ENCODE measurements at places on chromosomes 4 and X.

DNA sequence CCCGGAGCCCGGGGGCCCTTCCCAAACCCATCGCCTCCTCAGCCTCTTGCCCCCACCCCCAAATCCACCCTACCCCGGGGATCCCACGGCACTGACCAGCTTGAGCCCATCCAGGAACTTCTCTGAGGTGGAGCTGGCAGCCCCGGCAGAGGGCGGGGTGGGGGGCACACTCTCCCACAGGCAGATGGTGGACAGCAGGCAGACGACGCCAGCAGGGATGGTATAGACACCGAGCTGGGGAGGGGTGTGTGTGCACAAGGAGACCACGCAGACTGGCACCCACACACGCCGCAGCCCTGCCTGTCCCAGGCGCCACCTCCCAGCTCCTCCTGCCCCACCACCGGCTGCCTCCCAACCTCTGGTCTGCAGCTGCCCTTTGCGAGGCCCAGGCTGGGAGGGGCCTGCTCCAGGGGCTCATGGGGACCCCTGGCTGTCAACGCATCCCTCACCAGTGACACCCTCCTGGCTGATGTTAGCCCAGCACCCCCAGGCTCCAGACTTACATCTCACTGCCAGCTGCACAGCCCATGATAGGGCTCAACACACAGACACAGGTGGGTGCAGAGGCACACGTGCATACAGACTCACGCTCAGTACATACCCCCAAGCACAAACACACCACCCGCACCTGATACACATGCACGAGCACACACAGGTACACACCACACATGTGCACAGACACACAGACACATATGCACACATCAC lies 4.2 kb downstream of the SLC49A3 start:
- peak; percentile 77 for DNase-seq

GRCh38 chr4:169604903-169605331 lies 7.5 kb downstream of the NEK1 start:
- DNase-seq = no peak

DNA sequence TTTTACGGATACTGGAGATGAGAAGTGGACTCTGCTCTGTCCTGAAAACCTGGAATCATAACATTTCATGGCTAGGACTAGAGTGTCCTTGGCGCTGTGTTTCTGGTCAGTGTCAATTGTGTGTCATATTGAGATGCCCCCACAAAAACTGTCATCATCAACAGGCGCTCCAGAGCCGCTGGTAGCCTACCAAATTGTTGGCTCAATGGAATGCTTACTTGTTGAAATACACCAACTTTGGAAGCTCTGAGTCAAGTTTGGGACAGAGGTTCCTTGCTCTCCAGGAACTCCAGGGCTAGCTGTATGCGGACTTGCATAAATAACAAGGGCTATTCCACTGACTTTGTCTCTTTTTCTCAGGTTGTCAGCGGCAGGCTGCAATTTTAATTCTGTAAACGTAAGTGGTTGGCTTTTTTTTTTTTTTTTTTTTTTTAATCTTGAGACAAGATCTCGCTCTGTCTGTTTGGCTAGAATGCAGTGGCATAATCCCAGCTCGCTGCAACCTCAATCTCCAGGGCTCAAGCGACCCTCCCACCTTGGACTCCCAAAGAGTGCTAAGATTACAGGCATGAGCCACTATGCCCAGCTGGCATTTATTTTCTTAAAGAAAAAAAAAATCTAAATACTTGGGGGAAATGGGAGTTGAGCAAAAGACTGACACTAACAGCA lies 871 bp upstream of the HPGD start:
- DNase-seq = no peak

DNA sequence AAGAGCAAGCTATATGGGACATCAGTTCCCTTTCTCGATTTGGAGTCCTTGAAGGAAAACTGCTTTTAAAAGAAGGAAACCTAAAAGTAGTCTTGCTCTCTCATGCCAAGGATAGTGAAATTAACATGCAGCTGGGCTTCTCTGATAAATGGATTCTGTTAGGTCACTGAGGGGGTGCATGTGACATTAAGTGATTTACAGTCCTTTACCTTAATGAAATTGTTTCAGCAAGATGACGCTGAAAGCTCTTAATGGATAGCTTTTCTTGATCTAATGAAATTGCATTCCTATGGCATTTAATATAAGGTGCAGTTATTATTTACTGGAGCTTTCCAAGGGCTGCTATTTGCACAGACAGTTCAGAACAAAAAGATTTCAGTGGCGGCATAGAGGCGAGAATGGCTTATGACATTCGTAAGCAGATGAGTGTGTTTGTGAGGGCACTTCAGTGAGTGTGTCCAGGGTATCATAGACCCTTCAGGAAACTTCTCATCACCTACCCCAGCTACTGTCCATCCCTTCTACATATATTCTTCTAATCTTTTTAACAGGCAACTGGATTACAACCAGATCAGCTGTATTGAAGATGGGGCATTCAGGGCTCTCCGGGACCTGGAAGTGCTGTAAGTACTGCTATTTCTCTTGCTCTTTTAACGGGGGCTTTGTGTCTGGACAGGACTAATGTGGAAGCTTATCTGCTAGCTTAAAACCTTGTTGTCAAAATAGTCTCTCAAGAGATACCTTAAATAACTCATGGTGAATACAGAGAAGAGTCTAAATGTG lies 219.9 kb upstream of the PACRGL start:
- DNase-seq = no peak

GRCh38 chr4:84647312-84647884 lies 64.5 kb downstream of the CDS1 start:
- DNase-seq = no peak

- no peak for DNase-seq
Measured at GRCh38 chr4:151835467-151835866, 74.7 kb upstream of the GATB start.

GRCh38 chr4:90118527-90119195 lies 8.5 kb upstream of the CCSER1 start:
- no peak for DNase-seq

DNA sequence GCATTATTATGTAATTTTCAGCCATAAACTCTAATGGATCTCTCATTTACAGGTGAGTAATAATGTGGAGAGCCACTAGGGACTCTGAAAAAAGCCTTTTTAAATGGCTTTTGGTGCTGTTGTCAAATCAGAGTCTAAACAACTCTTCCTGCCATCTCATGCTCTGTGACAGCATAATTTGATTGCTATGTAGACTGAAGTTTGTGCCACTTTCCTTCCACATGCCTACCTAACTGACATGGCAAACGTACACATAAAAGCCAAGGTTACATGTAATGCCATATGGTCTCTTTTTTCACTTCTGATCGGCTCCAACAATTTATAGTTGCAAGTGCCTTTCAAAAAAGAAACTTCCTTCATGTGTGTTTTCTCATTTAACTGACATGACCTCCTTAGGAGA lies 94.3 kb downstream of the SH2D1A start:
- DNase-seq = no peak

- DNase-seq = no peak
Measured at GRCh38 chrX:130197464-130197863, 25.7 kb downstream of the RAB33A start.

DNA sequence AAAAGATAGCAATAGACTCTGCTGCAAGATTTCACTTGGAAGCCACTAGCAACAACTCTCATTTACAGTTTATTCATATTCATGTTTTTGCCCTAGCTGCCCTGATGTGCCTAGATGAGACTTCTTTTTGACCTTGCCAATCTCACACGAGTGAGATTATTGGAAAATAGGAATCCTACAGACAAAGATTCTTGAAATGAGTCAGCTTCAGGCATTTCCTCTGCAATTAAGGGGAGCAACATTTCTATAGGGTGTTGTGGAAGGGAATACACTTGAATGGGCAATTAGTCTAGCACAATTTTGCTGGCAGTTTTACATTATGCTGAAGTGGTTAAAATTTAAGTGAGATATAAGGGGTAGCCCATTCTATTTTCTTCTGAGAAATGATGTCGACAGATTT lies 217.0 kb upstream of the FAT4 start:
- DNase-seq = no peak

DNA sequence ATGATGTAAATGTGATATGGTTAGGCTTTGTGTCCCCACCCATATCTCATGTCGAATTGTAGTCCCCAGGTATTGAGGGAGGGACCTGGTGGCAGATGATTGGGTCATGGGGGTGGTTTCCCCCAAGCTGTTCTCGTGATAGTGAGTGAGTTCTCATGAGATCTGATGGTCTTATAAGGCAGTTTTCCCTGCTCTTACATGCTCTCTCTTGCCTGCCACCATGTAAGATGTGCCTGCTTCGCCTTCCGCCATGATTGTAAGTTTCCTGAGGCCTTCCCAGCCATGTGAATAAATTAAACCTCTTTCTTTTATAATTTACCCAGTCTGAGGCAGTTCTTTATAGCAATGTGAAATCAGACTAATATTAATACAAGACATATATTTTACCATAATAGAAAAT lies 23.9 kb downstream of the BLOC1S4 start:
- DNase-seq = no peak

DNA sequence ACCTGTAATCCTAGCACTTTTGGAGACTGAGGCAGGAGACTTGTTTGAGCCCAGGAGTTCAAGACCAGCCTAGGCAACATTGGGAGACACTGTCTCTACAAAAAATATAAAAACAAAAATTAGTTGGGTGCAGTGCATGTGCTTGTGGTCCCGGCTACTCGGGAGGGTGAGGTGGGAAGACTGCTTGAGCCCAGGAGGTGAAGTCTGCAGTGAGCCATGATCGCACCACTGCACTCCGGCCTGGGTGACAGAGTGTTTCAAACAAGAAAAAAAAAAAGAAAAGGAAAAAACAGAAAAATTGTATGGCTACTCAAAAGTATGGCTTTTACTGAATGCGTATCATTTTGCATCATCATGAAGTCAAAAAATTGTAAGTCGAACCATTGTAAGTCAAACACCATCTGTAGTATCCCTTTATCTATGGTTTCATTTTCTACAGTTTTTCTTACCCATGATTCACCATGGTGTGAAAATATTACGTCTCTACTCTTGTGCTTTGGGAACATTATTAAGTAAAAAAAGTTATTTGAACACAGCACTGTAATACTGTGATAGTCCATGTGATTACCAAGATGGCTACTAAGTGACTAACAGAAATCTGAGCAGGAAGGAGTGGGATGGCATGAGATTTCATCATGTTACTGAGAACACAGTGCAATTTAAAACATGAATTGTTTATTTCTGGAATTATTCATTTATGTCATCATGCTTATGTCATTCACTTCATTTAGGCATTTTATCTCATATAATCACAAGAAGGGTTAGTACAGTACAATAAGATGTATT lies 26.5 kb upstream of the MANBA start:
- DNase-seq = no peak

DNA sequence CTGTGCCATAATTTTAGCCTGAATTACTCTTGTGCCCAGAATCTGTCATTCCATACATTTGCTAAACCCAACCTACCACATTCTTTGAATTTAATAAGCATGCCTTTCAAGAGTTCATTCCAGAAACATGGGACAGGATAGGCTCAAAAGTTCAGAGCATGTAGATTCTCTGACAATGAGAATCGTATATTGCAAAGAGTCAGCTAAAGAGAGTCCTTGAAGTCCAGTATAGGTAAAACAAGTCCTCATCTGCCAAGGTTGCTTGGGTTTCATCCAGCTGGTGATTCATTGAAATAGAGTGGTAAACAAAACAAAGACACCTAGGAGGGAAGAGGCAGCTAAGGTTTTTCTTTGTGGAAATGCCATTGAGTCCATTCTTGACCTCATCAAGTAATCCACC lies 249.3 kb upstream of the DIPK2B start:
- no peak for DNase-seq

DNA sequence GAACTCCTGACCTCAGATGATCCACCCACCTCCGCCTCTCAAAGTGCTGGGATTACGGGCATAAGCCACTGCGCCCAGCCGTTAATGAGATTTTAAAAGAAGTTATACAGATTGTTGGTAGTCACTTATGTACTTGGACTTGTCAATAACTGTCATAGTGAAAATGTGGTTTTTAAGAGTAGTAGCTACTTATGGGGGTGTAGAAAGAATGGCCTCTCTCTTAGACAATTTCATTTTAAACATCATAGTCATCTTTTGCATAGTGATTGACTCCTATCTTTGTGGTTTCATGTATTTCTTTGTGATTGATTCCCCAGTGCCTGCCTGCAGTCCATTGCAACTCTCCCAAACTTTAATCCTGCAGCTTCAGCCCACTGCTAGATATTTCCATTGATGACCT lies 17.4 kb downstream of the FAM199X start:
- DNase-seq = no peak

GRCh38 chr4:126969360-126970235 lies 663.2 kb upstream of the INTU start:
- no peak for DNase-seq

- no peak for DNase-seq
Measured at GRCh38 chr4:6658597-6659075, 18.2 kb downstream of the MRFAP1 start.

GRCh38 chr4:61521451-61521850 lies 321.3 kb downstream of the ADGRL3 start:
- DNase-seq = no peak

DNA sequence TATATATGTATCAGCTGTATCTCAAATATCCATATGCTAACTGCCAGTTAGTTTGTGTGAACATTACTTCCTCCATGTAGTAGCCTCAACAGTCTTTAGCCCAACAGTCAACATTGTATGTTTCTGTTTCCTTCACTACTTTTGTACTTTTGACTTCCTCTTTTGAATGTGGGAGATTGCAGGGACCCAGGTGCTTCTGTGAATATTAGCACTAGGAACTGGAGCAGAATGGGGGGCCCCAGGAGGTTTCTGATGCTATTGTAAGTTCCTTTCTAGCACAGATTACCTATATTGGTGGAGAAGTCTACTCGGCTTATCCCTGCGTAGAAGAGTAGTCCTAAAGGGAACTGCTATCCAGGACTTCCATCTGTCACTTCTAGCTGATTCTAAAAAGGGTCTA lies 2.3 kb downstream of the PLAC8 start:
- DNase-seq = no peak

GRCh38 chr4:187042251-187042650 lies 318.6 kb upstream of the FAT1 start:
- DNase-seq = no peak

GRCh38 chrX:66046612-66047235 lies 6.8 kb upstream of the VSIG4 start:
- DNase-seq = no peak

DNA sequence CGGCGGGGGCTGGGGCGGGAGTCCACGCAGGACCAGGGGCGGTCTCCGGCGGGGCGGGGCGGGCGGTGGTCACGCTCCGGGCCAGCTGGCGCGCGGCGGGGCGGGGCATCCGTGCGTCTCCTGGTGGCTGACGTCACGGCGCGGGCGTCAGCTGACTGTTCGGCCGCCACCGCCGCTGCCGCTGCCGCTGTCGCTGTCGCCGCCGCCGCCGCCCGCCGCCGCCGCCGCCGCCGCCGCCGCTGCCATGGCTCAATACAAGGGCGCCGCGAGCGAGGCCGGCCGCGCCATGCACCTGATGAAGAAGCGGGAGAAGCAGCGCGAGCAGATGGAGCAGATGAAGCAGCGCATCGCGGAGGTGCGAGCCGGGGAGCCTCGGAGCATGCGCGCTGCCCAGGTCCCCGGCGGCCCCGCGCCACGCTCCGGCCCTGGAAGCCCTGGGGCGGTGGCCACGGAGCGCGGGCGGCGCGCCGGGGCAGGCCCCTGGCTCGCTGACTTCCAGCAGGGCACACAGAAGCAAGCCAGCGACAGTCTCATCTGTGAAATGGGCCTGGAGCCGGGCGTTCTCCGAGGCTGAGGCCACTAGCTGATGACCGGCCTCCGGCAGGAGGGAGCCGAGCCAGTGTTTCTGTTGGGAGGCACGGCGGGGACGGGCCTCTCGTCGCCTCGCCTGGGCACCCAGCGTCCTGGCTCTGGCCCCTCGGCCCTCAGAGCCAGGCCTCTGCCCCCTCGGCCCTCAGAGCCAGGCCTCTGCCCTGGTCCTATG lies at the start of gene FAM50A:
TSS of gene FAM50A (plus strand) at position 150 of the 763 bp plus-strand sequence. CDS start at position 245, 95 bp downstream.
- DNase-seq = peak; percentile 44

- DNase-seq = peak; percentile 13
Measured at GRCh38 chr4:84529169-84529751, 30.2 kb upstream of the NKX6-1 start.

- no peak for DNase-seq
Measured at GRCh38 chr4:77801260-77801608, 17.9 kb downstream of the CNOT6L start.
